Colonic mucosa (tissue), 4 donors: ENCODE measurements at places on chromosomes 12 and 14. TPM values are rescaled to one million over a fixed set of nuclear protein-coding genes. Genes with fewer than 3 reads are reported as not detected.

- no peak overlapping the region for H3K27ac ChIP-seq
- peaks cover 14% of the 10 kb centered on the region for H3K4me1 ChIP-seq
- H3K4me3 ChIP-seq: no peak overlapping the region
- no peaks in the 10 kb centered on the region for H3K27me3 ChIP-seq
- DNase-seq: no peak
- no peaks in the 10 kb centered on the region for H3K36me3 ChIP-seq
These were observed 205.9 kb downstream of the KIF21A start for GRCh38 chr12:39237004-39237403.

GRCh38 chr14:29521526-29522137 is 406.0 kb downstream of the PRKD1 start:
- H3K27ac ChIP-seq: no peak overlapping the region
- no peak for DNase-seq
- no peaks in the 10 kb centered on the region for H3K27me3 ChIP-seq
- no peak overlapping the region for H3K4me3 ChIP-seq
- no peaks in the 10 kb centered on the region for H3K36me3 ChIP-seq

GRCh38 chr12:55929306-55929791 is 1.6 kb upstream of the DGKA start:
- H3K27me3 ChIP-seq: no peaks in the 10 kb centered on the region
- DNase-seq: peak; percentile 58
- peak overlapping the region; percentile 99 for H3K27ac ChIP-seq
- peaks cover 33% of the 10 kb centered on the region for H3K4me1 ChIP-seq

DNA sequence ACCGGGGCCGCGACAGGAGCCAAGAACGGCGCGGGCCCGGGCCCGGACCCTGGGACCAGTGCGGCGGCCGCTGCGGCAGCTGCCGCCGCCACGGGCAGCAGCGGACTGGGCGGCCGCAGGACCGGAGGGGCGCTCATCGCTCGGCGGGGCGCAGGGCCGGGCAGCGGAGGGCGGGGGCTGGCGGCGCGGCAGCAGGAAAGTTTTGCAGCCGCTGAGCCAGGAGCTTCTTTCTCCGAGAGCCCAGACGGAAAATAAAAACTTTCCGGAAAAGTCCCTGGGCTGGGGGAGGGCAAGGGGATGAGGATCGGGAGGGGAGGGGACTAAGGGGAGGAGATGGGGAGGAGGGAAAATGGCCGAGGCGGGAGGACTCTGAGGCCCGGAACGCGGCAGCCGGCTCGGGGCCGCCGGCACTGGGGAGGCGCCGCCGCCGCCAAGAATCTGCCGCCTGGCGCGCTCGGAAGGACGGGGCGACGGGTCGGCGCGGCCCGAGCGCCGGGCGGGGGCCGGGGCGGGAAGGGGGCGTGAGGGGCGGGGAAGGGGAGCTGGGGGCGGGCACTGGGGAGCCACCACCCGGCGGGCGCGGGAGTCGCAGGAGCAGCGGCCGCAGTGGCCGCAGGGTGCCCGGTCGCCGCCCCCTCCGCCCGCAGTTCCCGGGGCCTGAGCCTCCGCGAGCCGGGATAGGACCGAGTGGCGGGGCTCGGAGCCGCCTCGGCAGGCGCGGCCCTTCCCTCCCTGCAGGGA is at the start of gene PRKD1:
PRKD1 (minus strand) TSS at position 472 of the 741 bp plus-strand sequence.
- H3K36me3 ChIP-seq: no peaks in the 10 kb centered on the region
- H3K4me3 ChIP-seq: peak within 1 kb of the TSS; percentile 48
- peak; percentile 48 for DNase-seq
- peaks cover 3% of the 10 kb centered on the region for H3K4me1 ChIP-seq
- H3K27ac ChIP-seq: peak within 1 kb of the TSS; percentile 34
- no peaks in the 10 kb centered on the region for H3K27me3 ChIP-seq

- H3K4me3 ChIP-seq: no peak overlapping the region
- no peaks in the 10 kb centered on the region for H3K36me3 ChIP-seq
- H3K27me3 ChIP-seq: no peaks in the 10 kb centered on the region
- H3K4me1 ChIP-seq: no peaks in the 10 kb centered on the region
These were observed 6.7 kb downstream of the KRT81 start for GRCh38 chr12:52284562-52285171.

DNA sequence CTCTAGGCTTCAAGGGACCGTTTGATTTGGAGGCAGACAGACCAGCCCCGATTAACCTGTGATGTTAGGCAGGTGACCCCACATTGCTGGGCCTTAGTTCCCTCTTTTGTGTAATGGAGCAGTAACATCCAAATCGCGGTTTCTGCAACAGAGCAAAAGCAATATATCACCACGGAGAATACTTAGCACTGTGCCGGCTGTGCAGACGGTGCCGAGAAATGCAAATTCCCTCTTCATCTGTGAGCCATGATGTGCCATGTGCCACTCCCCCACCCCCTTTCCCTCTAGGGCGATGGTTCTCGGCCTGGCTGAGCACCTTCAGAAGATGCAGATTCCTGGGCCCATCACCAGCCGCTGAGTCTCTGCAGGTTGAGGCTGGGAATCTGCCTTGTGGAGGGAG is 10.9 kb downstream of the BCL7A start:
- H3K36me3 ChIP-seq: no peaks in the 10 kb centered on the region
- H3K27ac ChIP-seq: no peak overlapping the region
- no peaks in the 10 kb centered on the region for H3K4me1 ChIP-seq
- H3K4me3 ChIP-seq: no peak overlapping the region
- no peaks in the 10 kb centered on the region for H3K27me3 ChIP-seq
- no peak for DNase-seq

- H3K27me3 ChIP-seq: no peaks in the 10 kb centered on the region
- H3K4me1 ChIP-seq: no peaks in the 10 kb centered on the region
- no peak overlapping the region for H3K27ac ChIP-seq
- H3K4me3 ChIP-seq: no peak overlapping the region
These were observed 46.9 kb upstream of the IGF1 start for GRCh38 chr12:102527171-102527720.

- peak overlapping the region; percentile 58 for H3K27ac ChIP-seq
- no peaks in the 10 kb centered on the region for H3K36me3 ChIP-seq
- H3K4me3 ChIP-seq: no peak overlapping the region
These were observed 16.4 kb upstream of the SRSF5 start for GRCh38 chr14:69750495-69750894.

GRCh38 chr12:69024413-69024812 is 91.4 kb upstream of the CPM start:
- H3K27me3 ChIP-seq: no peaks in the 10 kb centered on the region
- H3K4me1 ChIP-seq: no peaks in the 10 kb centered on the region
- H3K4me3 ChIP-seq: no peak overlapping the region
- no peaks in the 10 kb centered on the region for H3K36me3 ChIP-seq
- peak overlapping the region; percentile 41 for H3K27ac ChIP-seq

GRCh38 chr14:93072659-93073357 is 42.9 kb downstream of the ITPK1 start:
- peak overlapping the region; percentile 66 for H3K27ac ChIP-seq
- H3K4me1 ChIP-seq: peaks cover 11% of the 10 kb centered on the region
- no peaks in the 10 kb centered on the region for H3K27me3 ChIP-seq
- no peaks in the 10 kb centered on the region for H3K36me3 ChIP-seq

- no peaks in the 10 kb centered on the region for H3K4me1 ChIP-seq
- H3K27me3 ChIP-seq: no peaks in the 10 kb centered on the region
- H3K36me3 ChIP-seq: no peaks in the 10 kb centered on the region
- H3K4me3 ChIP-seq: no peak overlapping the region
- H3K27ac ChIP-seq: no peak overlapping the region
These were observed 589.3 kb upstream of the TMEM132C start for GRCh38 chr12:127677537-127678131.

DNA sequence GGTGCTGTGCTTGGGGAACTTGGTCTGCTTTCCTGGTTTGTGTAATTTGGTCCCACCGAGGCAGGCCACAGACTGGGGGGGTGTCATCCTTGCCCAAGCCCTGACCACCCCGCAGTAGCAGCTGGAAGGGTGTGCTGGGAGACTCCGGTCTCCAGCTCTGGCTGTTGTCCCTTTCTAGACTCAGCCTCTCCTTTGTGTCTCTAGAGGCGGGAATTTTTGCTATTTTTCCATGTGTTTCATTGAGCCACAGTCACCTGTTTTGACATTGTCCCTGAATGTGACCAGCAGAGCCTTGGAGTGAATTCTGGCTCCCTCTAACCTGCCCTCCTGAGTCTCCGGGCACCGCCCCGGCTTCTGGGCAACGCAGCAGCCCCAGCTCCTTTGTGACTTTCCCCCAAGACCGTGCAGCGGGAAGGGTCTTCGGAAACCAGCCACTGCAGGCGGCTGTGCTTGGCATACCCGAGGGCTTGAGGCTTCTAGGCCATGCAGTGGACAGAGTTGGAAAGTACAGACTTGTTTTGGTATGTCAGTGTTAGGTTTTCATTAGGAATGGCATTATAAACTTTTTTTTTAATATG is 98.6 kb downstream of the TNFAIP2 start:
- no peak overlapping the region for H3K27ac ChIP-seq
- no peak for DNase-seq
- no peaks in the 10 kb centered on the region for H3K36me3 ChIP-seq

DNA sequence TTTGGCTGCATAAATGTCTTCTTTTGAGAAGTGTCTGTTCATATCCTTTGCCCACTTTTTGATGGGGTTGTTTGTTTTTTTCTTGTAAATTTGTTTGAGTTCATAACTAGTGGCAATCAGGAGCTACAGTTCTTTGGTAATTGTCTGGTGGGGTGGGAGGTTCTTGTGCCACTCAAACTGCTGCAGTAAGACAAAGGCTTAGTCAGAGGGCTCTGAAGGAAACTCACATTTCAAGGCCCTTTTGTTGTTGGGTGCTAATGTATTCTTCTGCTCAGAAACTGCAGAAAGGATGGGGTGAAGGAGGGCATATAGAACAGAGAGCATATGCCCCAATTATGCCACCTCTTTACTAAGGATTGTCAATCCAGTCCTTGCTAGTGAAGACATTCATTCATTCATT is 21.9 kb downstream of the MYRFL start:
- no peaks in the 10 kb centered on the region for H3K4me1 ChIP-seq
- H3K27ac ChIP-seq: no peak overlapping the region
- no peaks in the 10 kb centered on the region for H3K27me3 ChIP-seq

GRCh38 chr12:90915353-90915752 is 39.6 kb downstream of the CCER1 start:
- H3K4me3 ChIP-seq: no peak overlapping the region
- no peaks in the 10 kb centered on the region for H3K4me1 ChIP-seq
- no peaks in the 10 kb centered on the region for H3K36me3 ChIP-seq
- no peak overlapping the region for H3K27ac ChIP-seq

DNA sequence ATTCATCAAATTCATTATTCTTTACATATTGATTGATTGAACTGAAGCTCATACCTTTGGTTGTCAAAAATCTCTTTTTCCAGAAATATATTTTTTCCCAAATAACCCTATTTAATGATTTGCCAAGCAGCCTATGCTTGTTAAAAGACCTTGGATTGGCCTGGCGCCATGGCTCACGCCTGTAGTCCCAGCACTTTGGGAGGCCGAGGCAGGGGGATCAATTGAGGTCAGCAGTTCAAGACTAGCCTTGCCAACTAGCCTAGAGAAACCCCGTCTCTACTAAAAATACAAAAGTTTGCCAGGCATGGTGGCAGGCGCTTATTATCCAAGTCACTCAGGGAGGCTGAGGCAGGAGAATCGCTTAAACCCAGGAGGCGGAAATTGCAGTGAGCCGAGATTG is 165.1 kb upstream of the MGAT4C start:
- no peak overlapping the region for H3K4me3 ChIP-seq
- no peaks in the 10 kb centered on the region for H3K27me3 ChIP-seq
- no peak for DNase-seq
- H3K36me3 ChIP-seq: no peaks in the 10 kb centered on the region
- H3K27ac ChIP-seq: no peak overlapping the region
- H3K4me1 ChIP-seq: no peaks in the 10 kb centered on the region

GRCh38 chr12:30908722-30909348 is 17.7 kb upstream of the TSPAN11 start:
- no peak overlapping the region for H3K27ac ChIP-seq
- no peaks in the 10 kb centered on the region for H3K4me1 ChIP-seq
- H3K4me3 ChIP-seq: no peak overlapping the region
- H3K36me3 ChIP-seq: no peaks in the 10 kb centered on the region

GRCh38 chr14:73776194-73776537 is 62.0 kb upstream of the PNMA1 start:
- H3K4me1 ChIP-seq: peaks cover 13% of the 10 kb centered on the region
- no peak overlapping the region for H3K4me3 ChIP-seq
- no peak overlapping the region for H3K27ac ChIP-seq
- no peak for DNase-seq
- H3K27me3 ChIP-seq: no peaks in the 10 kb centered on the region

DNA sequence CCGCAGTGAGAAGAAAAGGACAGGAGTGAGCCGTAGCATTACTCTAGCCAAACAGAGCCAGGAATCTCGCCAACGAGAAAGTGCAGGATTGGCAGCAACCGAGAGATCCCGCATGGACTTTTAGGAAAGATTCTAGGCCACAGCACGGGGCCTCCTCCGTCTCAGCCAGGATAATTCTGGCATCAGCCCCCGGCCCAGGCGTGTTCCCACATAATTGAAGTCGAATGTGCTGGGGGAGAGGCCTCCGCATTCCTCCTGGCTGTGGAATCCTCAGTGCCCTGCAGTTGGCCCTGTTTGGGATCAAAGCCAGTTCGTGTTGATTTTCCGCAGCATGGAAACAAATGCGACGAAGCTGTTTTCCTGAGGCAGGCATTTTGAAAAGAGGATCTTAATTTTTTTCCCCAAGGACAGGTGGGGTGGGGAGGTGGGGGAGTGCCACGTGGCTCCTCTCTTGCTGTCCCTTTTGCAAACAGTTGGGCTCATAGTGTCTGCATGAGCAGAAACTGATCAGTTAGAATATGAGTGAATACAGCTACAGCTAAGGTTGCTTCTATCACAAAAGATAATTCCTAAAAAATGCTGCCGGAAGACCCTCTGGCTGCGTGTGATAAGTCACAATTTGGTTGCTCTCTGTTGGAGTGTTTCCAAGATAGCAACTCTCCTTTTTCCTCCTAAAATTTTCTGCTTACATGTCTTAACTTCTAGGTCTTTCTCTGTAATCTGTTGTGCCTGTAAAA is 37.3 kb upstream of the ATXN2 start:
- peak; percentile 31 for DNase-seq
- H3K4me1 ChIP-seq: no peaks in the 10 kb centered on the region
- H3K27me3 ChIP-seq: no peaks in the 10 kb centered on the region
- no peaks in the 10 kb centered on the region for H3K36me3 ChIP-seq

- no peaks in the 10 kb centered on the region for H3K36me3 ChIP-seq
- H3K27ac ChIP-seq: no peak overlapping the region
- no peak overlapping the region for H3K4me3 ChIP-seq
- H3K27me3 ChIP-seq: no peaks in the 10 kb centered on the region
- DNase-seq: no peak
These were observed 378.7 kb downstream of the PRKD1 start for GRCh38 chr14:29548948-29549370.

- no peak overlapping the region for H3K27ac ChIP-seq
- H3K27me3 ChIP-seq: no peaks in the 10 kb centered on the region
- H3K36me3 ChIP-seq: no peaks in the 10 kb centered on the region
- no peak for DNase-seq
These were observed 17.1 kb downstream of the OR10G2 start for GRCh38 chr14:21617614-21618013.

CDCA4 gene
- total RNA-seq: 8.3 TPM

CGRRF1 gene
- total RNA-seq: 13.2 TPM

SIX6 gene
- not detected for total RNA-seq

NAB2 gene
- 7.0 TPM for total RNA-seq

LTBP2 gene
- 3.7 TPM for total RNA-seq

IL23A gene
- 0.27 TPM for total RNA-seq

MYRFL gene
- 0.45 TPM for total RNA-seq

MAP3K9 gene
- total RNA-seq: 10.6 TPM
